ENCODE measurements at places on chromosomes 11 and 22. TPM values are rescaled to one million over a fixed set of nuclear protein-coding genes. Genes with fewer than 3 reads are reported as not detected.

AQP11 gene
- total RNA-seq, result 0.26 TPM

OR51B2 gene
- total RNA-seq, result not detected

MMP12 gene
- total RNA-seq, result not detected

PMM1 gene
- total RNA-seq, result 17.4 TPM

All from bronchial epithelial cell (primary cell).